ENCODE measurements at places on chromosomes 1 and 21.

GRCh38 chr1:79042117-79042516, 35.6 kb upstream of the ADGRL4 start:
- no peak for DNase-seq

DNA sequence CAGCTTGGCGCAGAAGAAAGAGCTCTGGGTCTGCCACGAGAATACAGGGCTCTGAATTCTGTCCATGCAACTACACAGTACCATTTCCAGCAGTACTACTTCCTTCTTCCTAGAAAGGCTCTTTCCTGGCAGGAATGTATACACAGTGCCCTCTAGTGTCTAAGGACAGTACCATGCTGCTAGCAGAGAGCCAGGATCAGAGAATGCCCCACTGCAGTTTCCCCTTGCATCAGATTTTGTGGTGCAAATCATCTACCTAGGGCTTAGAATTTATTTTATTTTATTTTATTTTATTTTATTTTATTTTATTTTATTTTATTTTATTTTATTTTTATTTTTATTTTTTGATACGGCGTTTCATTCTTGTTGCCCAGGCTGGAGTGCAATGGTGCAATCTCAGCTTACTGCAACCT, 50.8 kb downstream of the PAX7 start:
- no peak for DNase-seq

DNA sequence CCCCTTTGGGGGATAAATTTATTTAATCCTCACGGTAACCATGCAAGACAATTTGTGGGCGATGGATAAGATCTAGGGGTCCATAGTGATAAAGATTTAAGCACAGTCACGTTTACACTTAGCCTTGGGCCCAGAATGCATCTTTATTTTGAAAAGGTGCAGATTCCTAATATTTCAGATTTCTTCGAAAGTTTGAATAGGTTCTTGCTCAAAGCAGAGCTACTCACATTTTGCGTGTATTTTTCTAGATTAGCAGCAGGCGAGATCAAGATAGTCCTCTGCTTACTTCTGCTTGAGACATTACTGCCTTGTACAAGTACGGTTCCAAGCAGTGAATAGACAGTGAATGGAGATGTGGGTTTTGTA, 647 bp downstream of the TSEN15 start:
- no peak for DNase-seq

DNA sequence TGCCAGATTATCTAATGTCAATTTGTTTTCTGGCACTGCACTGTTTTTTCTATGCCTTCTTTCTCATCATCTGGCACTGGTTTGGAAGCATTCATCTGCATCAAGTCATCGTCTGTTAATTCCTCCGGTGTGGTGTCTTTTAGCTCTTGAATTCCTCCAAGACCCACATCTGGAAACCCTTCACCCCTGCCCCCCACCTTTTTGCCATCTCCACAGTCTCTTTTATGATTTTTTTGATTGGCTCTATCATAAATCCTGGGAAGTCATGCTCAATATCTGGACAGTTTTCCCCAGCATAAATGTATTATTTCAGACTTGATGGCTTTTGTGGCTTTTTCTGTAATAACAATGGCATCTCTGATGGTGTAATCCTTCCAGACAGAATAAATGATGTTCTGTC, 10.4 kb upstream of the KCNK1 start:
- no peak for DNase-seq

DNA sequence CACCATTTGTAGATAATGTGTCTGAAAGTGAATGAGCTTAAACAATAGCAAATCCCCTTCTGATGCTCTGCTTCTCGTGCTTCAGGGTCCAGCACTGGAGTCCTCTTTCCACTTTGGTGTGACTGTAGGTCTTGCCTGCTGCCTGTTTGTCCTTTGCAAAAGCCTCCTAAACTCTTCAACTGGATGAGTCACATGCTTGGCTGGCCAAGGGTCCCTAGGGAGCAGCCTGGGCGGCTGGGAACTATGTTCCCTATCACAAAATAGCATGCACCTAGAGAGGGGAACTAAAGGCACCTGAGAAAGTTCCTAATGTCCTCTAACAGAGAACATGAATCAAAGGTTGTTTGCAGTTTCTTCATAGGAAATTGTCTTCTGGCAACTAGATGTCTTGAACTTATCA, 607.2 kb upstream of the PLXNA2 start:
- DNase-seq: no peak

DNA sequence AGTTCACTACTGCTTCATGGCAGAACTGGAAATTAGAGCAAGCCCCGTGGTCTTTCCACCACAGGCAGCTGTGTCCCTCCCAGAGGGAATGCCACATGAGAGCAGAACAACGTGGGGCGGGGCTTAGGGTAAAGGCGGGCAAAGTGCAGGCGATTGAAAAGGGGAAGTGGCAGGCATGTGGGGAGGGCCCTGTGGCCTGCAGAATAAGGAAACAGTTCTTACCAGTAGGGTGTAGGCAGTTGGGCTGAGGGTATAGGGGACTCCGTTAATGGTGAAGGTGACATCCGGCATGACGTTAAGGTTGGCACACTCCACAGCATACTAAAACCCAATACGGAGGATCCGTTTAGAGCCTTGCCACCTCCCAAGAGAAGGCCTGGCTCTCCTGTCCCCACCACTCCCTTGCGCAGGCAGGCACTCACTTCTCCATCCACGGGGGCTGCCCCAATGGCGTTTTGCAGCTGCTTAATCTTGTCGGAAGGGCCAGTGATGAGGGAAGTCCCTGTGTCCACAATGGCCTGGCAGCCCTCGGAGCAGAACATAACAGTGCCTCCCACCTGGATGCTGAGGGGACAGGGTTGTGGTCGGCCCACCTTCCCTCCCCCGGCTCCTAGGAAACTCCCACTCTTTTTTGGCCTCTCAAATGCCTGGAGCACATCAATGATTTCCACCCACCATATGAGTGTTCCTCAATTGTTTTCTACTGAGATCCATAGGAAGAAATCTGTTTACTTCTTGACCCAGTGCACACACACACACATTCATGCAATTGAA, 9.1 kb upstream of the RAB7B start:
- no peak for DNase-seq

GRCh38 chr1:170321113-170321512, 175.4 kb downstream of the NTMT2 start:
- DNase-seq: no peak

DNA sequence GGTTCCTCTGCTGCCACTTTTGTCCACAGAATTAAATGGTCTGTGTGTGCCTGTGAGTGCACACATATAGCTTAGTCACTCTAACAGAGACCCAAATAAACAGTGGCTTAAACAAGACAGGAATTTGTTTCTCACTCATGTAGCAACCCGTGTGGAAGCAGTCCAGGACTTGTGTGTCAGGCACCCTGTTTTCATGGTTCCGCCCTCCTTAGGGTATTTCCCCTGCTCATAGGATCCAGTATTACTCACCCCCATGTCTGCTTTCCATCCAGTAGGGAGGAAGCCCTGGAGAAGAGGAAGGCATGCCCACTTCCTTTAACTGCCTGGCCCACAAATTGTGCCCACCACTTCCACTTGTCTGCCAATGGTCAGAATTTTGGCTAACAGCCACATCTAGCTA, 41.3 kb upstream of the TACSTD2 start:
- DNase-seq: no peak

GRCh38 chr1:235516862-235517446, 12.7 kb upstream of the B3GALNT2 start:
- DNase-seq: no peak

DNA sequence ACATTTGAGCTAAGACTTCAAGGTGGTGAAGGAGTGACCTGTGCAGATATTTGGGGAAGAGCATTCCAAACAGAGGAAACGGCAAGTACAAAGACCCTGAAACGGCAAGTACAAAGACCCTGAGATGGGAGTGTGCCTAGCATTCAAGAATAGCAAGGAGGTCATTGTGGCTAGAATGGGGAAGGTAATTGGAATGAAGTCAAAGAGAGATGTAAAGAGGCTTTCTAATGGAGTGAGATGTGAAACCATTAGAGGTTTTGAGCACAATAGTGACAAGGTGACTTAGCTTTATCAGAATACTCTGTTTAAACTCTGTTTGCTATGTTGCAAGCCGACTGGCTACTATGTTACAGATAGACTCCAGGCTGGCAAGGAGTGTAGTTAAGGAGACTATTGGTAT, 4.4 kb downstream of the CDC7 start:
- DNase-seq: no peak

DNA sequence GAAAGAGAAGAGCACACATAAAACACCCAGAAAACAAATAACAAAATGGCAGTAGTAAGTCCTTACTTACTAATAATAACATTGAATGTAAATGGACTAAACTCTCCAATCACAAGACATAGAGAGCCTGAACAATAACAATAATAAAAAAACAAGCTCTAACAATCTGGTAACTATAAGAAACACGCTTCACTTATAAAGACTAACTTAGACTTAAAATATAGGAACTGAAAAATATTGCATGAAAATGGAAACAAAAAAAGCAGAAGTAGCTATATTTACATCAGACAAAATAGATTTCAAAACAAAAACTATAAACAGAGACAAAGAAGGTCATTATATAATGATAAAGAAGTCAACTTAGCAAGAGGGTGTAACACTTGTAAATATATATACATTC, 83.1 kb upstream of the LYPLAL1 start:
- no peak for DNase-seq

GRCh38 chr1:6423321-6423999, 1.1 kb upstream of the ESPN start:
- DNase-seq: no peak

- DNase-seq: no peak
Measured at GRCh38 chr1:20137055-20137454, 2.1 kb upstream of the PLA2G2F start.

DNA sequence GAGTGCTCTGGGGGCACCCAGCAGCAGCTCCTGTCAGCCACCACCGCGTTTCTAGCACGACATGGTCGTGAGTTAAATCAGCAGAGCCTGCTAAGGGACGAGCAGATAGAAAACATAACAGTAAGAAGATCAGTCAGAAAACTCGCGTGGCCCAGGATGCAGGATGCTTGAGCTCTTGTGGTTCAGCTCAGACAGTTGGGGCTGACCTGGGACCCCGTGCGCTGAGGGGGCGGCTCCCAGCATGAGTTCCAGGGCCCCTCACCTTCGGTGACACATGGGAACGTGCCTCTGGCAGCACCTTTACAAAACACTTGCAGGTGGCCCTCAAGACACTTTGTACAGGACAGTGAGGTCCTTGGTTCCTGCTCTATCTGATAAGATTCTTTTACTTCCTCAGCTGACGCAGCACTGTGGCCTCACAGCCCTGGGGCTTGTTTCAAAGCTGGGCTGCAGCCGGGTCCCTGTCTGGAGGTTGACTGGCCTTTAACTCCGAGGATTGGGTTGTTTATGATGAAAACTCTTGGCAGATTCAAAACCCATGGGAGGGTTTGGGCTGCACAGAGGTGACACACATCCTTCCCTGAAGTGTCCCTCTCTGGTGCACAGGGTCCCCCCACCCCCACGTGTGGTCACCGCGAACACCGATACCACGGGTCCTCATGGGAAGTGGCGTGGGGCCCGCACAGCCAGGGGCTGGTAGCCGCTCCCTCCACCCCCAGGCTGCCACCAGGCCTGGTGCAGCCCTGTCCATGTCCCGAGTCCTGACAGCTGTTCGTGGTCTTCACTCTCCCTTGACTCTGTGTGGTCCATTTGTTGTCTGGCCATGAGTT, 65.3 kb upstream of the COL6A1 start:
- DNase-seq: no peak

GRCh38 chr1:41700581-41700980, 216.1 kb upstream of the EDN2 start:
- no peak for DNase-seq

DNA sequence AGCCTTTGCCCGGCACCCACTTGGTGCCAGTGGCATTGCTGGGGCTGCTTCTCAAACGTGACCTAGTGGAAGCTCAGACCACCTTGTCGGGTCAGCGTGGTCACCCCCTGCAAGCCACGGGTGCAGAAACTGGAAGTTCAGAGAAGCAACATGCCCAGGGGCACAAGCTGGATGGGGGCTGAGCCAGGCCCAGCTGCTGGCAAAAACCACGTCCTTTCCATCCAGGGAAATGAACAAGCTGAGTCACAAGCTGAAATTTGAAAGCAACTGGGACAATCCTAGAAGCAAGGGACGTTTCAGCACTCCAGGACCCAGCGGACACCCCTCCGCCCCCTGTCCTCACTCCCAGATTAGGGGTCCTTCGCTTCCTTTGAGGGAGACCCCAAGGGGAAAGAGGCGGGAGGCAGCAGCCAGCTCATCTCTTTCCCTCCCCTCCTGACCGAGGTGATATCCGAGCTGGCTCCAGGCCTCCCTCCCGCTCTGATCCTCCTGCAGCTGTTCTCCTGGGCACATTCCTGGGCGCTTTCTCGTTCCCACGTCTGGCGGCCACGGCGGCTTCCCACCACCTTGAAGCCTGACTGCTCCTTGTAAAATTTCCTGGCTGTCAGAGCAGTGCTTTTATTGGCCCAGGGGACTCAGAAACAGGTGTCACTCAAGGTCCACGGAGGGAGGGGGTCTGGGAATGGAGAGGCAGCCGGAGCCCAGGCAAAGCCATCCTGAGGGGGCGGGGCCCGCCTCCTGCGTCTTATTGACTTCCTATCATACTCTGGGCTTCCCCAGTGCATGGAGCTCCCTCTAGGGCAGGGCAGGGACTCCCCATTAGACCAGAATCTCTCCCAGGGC, 62.8 kb downstream of the PAX7 start:
- DNase-seq: no peak

- no peak for DNase-seq
Measured at GRCh38 chr1:8731162-8731561, 86.3 kb downstream of the RERE start.

DNA sequence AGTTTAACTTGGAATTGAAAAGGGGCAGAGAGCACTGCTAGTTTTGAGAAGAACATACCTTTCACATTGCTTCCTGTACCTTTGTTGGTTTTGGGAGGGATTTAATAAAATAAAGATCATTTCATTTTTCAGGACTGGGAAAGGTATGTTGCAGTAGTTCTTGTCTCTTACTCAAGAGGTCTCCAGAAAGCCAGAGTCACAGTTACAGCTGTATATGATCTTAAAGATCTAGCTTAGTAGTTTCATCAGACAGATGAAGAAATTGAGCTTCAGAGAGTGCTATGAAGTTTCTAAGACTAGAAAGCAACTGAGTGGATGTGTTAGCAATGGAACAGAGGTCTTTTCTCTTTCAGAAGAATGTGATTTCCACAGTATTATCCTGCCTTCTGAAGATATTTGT, 1.0 kb downstream of the OR10K2 start:
- no peak for DNase-seq

- DNase-seq: no peak
Measured at GRCh38 chr1:32447469-32448185, 17.2 kb upstream of the ZBTB8B start.

- no peak for DNase-seq
Measured at GRCh38 chr21:35189077-35189863, 140.2 kb upstream of the RUNX1 start.

DNA sequence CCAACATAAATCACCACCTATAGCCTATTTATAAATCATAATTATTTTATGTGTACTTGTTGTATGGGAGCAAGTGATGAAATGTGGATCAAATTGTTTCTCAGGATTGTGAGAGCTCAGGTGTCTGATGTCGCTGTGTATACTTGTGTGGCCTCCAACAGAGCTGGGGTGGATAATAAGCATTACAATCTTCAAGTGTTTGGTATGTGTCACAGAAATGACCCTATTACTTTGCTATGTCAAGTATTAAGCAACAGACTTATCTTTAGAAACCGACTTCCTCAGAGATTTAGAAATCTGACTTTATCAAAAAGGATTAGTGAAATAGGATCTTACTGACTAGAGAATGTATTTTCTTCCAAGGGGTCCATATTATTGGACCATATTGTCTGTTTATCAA, 280.9 kb downstream of the TPR start:
- DNase-seq: no peak

GRCh38 chr1:167763525-167764220, 41.9 kb downstream of the MPZL1 start:
- DNase-seq: no peak

Measured in D721Med (cell line).